ENCODE measurements at places on chromosomes 5 and 9.

DNA sequence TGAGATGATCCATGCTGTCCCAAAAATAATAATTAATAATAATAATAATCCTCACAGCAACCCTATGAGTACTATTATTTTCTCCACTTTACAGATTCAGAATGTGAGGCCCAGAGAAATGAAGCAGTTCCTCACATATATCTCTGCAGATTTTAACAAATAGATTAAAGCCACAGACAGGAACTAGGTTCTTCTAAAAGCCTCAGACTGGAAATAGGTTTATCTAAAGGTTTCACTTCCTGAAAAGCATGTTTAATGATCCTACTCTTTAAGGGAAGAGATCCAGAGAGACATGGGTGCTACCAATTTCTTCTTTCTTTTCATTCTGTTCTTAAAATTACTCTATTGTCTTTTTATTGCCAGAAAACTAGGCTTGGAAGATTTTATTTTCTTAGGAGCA is 1079.4 kb upstream of the COX7C start:
- DNase-seq = no peak

GRCh38 chr5:135210286-135211055 is 176.4 kb upstream of the PITX1 start:
- no peak for DNase-seq

GRCh38 chr5:125189531-125189941 is 443.1 kb upstream of the ZNF608 start:
- no peak for DNase-seq

GRCh38 chr5:82813861-82814260 is 263.3 kb downstream of the TMEM167A start:
- no peak for DNase-seq

- DNase-seq = no peak
Observed at GRCh38 chr9:132756214-132756845, 86.1 kb downstream of the GTF3C4 start.

- no peak for DNase-seq
Observed at GRCh38 chr5:136811551-136811950, 446.2 kb upstream of the TRPC7 start.

- no peak for DNase-seq
Observed at GRCh38 chr5:113293068-113293974, 141.5 kb downstream of the TSSK1B start.

Measured in stimulated activated CD8-positive, alpha-beta memory T cell treated with anti-CD3 and anti-CD28 coated beads, Interleukin-15, amount 100 ng/mL, for 4 hours (primary cell).